GDM1 (cell line): ENCODE measurements at places on chromosomes 5 and 9.

GRCh38 chr5:89353837-89354551 is 471.0 kb upstream of the MEF2C start:
- no peak for DNase-seq

- no peak for DNase-seq
Observed at GRCh38 chr9:89379031-89379430, 60.7 kb downstream of the SECISBP2 start.

DNA sequence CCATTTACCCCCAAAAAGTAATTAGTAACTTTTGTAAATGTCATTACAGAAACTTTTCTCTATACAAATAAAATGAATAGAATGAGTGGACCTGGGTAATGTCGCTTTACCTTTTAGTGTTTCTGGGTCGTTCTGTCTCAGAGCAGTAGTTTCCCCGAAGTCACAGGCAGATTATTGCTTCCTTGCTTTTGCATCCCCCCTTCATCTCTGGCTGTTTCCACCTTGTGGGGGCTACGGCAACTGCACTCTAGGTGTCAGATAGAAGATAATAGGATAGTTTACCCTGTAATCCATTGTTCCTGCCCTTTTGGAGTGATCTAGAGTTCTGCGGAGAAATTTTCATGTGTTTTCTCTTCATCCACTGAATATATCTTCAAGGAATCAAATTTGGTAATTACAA is 68.7 kb downstream of the PRR16 start:
- DNase-seq, result no peak

GRCh38 chr5:5301176-5301575 is 121.3 kb upstream of the ICE1 start:
- no peak for DNase-seq

DNA sequence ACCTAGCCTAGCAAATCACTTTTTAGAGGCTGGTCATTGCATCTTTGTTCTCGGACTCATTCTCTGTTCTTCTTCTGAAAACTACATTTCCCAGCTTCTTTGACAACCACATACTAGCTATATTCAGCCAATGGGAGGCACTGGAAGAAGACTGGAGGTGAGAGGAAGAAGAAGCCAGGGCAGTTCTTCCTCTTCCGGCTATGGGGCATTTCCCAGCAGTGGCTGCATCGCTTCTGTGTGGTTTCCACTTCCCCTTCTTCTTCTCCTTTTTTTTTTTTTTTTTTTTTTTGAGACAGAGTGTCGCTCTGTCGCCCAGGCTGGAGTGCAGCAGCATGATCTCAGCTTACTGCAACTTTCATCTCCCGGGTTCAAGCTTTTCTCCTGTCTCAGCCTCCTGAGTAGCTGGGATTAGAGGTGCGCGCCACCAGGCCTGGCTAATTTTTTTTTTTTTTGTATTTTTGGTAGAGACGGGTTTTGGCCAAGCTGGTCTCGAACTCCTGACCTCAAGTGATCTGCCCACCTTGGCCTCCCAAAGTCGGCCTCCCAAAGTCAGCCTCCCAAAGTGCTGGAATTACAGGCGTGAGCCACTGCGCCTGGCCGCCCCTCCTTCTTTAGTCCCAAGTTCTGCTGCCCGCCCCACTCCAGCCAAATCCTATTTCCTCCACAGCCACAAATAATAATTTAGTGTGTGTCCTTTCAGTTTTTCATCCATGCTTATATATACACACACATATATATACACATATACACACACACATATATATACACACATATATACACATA is 6.9 kb upstream of the UBAP1 start:
- peak; percentile 82 for DNase-seq

DNA sequence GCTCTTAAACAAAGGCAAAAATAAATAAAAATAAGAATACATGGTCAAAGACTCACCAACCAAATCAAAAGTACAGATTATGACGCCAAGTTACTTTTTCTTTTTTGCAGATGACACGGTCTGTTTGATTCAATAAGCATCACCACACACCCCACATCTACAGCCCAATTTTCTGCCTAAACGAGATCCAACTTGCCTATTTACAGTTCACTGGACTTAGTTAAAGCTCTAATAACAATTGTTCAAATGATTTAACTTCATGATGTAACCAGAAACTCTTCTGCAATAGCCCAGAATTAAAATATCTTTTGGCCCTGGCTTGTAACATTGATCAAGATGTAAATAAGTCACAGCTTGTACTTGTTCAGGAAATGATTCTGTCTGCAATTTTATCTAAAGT is 590.3 kb upstream of the C9orf72 start:
- no peak for DNase-seq

DNA sequence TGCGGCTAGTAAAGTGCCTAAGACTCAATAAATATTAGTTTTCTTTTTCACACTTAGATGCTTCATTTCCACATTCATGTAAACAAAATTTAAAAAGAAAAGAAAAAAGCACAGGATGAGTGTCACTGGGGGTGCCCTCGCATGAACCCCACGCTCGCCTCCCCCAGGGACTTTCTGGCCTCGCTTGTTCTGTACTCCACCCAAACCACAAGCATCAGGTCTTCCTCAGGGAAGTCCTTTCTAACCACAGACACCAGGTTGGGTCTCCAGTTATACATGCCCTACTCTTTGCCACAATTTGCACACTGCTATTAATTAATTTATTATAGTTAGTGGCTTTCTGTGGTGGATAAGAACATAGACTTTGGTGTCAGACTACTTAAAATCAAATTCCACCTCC is 92.4 kb downstream of the RORB start:
- no peak for DNase-seq

- no peak for DNase-seq
Observed at GRCh38 chr5:175656966-175657365, 905 bp upstream of the HRH2 start.

- DNase-seq, result no peak
Observed at GRCh38 chr5:19048726-19049125, 939.3 kb downstream of the CDH18 start.

- DNase-seq, result no peak
Observed at GRCh38 chr9:128632066-128632465, 24.6 kb downstream of the DYNC2I2 start.

DNA sequence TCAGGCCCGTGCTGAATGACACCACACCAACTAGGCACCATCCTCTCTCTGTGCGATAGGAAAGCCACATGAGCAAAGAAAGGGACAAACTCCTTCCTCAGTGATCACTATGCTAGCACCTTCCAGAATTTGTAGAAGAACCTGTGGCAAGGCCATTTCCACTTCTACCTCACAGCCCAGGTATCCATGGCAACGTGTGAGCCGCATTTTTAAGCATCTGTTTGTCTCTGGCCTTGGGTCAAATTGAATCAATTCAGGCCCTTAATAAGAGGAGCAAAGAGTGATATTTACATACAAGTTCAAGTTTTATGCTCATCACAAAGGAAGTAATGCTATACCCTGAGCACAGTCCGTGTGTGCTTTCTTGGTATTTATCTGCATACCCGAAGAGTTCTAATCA is 179.3 kb downstream of the SLC12A2 start:
- DNase-seq, result no peak

DNA sequence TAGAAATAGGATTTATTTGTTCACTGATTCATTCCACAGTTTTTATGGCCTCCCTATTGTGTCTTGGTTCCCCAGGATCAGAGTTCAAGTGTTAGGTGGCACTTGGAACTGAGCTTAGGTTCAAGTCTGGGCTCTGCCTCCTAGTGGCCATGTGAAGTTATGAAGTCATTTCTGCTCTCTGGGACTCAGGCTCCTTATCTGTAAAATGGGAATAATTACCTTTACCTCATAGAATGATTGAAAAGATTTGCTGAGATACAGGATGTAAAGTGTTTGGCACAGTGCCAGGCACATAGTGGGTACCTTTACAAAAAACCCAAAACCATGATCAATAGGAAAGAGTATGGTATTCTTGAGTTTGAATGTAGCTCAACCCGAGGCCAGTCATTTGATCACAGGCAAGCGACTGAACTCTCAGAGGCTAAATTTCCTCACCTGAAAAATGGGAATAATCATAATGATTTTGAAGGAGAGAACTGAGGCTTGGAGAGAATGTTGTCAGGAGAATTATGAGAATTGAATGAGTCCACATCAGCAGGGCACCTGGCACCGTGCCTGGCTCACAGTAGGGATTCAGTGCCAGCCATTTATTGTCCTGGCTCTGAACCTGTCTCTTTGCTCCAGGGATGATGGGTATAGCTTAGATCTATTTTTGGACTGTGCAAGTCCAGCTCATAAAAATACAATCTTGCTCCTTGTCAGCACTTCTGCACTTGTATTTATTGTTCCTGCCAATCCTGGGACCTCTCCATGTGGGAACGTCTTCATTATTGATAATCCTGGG is 10.8 kb downstream of the NSG2 start:
- no peak for DNase-seq

- DNase-seq, result no peak
Observed at GRCh38 chr9:129351058-129351641, 173.1 kb upstream of the IER5L start.

GRCh38 chr9:69605406-69605805 is 66.8 kb downstream of the APBA1 start:
- DNase-seq, result no peak

GRCh38 chr5:122183098-122183787 is 53.9 kb downstream of the ZNF474 start:
- DNase-seq, result no peak

DNA sequence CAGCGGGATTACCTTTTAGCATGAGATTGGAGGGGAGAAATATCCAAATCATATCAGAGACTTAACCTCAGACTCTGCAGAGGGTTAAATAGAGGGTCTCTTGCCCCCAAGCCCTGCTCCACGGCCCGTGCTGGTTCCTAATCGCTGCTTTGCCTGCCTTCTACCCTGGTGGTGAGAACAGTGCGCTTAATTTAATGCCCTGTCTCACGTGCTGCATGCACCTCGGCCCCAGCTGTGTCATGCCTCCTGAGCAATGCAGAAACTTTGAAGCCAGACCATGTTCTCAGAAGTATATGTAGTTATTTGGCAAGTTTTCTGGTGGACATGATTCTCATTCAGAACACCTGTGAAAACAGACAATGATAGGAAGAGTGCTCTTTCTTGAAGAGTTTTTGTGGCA is 1.4 kb downstream of the OTULIN start:
- no peak for DNase-seq

DNA sequence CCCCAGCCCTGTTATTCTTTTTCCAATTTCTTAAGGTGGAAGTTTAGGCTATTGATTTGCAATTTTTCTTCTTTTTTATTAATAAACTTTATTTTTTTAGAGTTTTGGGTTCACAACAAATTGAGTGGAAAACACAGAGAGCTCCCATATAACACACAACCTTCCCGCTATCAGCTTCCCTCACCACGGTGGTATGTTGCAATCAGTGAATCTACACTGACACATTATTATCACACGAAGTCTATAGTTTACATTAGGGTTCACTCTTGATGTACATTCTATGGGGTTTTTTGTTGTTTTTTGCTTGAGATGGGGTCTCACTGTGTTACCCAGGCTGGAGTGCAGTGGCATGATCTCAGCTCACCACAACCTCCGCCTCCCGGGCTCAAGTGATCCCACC is 4.8 kb upstream of the NFX1 start:
- DNase-seq, result no peak

- no peak for DNase-seq
Observed at GRCh38 chr9:14756291-14756690, 33.8 kb upstream of the CER1 start.

- no peak for DNase-seq
Observed at GRCh38 chr5:142159354-142159753, 50.8 kb downstream of the NDFIP1 start.

DNA sequence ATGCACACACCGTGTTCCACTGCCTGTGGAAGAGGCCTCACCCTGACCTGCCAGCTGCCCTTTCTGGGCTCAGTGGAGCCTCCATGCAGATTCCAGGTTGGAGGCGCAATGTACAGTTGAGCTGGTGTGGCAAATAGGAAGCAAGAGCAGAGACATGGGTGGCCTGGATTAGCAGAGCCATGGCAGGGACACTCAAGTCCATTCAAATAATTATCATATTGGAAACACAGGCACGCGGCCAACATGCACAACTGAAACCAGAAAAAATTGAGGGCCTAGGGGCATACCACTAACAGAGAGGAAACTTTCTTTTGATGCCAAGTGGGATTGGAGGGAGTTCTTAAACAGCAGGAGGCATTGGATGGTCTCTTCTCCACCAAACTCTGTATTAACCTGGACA is 35.8 kb downstream of the OTULINL start:
- no peak for DNase-seq

GRCh38 chr5:93545872-93546271 is 35.1 kb downstream of the NR2F1-AS1 start:
- no peak for DNase-seq

DNA sequence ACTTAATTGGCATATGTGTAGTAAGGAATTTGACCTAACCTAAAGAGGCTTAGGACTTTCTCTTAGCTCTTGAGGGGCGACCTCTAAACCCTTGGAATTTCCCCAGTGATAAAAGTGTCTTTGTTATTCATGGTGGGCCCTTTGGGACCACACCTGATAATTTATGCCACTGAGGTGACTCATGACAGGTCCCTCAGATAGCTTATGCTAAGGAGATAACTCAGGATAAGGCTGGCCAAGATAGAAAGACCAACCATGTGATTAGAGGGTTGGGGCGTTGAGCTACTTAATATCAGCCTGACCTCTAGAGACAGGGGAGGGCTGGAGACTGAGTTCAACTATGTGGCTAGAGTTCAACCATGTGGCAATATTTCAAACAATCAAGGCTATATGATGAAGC is 218.1 kb downstream of the AP3B1 start:
- no peak for DNase-seq

GRCh38 chr5:14937254-14937653 is 65.7 kb upstream of the ANKH start:
- DNase-seq, result no peak

DNA sequence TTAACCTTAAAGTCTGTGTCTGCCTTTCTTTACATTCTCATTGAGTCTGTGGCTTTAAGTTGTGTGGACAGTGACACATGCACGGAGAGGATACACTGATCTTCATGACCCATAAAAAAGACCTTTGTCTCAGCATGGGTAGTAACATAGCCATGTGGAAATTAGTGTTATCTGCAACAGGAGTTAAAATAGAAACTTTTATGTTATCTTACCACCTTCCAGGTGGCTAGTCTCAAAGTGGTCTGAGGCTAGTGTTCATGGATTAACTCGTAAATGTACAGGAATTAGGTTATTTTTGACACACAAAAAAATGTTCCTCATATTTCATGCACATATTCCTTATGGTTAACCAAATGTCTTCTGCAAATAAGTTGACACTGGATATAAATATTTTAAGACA is 607.0 kb downstream of the ISL1 start:
- no peak for DNase-seq

DNA sequence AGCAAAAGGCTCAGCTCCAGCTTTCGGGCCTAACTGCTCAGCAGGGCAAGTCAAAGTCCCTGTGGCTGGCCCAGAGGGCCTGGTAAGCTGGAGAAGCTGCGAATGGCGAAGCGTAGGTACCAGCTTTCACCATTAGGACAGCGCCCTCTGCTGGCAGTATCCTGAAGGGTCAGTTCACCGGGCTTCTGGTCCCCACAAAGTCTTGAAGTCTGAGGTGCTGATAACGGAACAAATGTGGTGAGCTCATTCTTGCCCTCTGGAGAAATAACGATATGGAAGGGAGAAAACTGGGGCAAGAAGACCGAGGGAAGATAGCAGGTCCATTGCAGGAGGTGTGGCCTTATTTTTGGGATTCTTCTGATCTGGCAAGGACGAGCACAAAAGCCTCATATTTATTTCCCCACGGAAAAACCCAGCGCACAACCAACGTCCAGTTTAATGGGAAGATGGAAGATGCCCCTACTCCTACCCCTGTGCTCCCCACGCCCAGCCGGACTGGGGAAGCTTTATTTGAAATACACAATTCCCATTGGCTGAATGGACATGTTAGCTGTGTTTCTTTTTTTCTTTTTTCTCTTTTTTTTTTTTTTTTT is 7.2 kb downstream of the SOWAHA start:
- peak; percentile 76 for DNase-seq

- no peak for DNase-seq
Observed at GRCh38 chr5:8663374-8663773, 794.4 kb downstream of the MTRR start.

- no peak for DNase-seq
Observed at GRCh38 chr5:14486486-14486885, 95.1 kb upstream of the OTULINL start.
